ENCODE measurements at places on chromosomes 2 and 18.

DNA sequence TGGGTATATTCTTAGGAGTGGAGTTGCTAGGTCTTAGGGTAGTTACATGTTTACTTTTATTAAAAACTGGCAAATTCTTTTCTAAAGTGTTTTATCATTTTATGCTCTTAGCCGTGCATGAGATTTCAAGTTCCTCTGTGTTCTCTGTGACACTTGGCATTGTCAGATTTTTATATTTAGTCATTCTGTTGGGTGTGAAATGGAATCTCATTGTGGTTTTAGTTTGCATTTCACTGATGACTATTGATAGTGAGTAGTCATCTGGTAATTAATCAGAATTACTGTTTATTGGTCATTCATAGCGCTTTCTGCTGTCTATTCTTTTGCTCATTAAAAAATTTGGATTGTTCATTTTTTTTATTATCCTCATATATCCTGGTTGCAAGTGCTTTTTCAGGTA is 34.1 kb downstream of the RAB3GAP1 start:
- DNase-seq = no peak

DNA sequence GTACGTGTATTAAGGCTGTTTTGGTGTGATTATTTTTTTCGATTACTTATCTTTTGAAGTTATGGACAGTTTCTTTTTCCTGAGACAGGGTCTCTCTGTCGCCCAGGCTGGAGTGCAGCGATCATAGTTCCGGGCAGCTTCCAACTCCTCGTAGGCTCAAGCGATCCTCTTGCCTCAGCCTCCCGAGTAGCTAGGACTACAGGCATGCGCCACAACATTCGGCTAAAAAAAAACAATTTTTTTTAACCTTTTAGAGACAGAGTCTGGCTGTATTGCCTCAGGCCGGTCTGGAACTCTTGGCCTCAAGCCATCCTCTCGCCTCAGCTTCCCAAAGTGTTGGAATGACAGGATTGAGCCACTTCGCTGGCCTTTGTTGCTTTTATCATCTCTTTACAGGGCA is 945 bp downstream of the HAT1 start:
- no peak for DNase-seq

DNA sequence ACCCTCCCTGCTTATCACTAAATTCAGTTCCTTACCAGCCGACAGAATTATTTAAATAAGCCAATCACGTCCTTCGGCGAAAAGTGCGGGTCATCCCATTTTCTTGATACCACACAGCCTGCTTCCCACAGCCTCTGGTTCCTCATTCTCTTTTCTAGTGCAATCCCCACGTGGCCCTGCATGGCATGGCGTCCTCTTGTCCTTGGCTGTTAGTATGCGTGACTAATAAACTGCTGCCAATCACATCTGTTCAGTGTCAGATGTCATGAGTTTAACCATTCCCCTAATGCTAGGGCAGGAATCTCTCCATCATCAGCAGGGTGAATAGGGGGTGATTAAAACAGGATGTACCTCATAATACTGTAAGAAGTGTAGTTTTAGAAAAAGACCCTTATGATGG is 62.8 kb upstream of the TSPYL6 start:
- no peak for DNase-seq

- DNase-seq = no peak
Measured at GRCh38 chr2:1728821-1729220, 15.5 kb downstream of the PXDN start.

DNA sequence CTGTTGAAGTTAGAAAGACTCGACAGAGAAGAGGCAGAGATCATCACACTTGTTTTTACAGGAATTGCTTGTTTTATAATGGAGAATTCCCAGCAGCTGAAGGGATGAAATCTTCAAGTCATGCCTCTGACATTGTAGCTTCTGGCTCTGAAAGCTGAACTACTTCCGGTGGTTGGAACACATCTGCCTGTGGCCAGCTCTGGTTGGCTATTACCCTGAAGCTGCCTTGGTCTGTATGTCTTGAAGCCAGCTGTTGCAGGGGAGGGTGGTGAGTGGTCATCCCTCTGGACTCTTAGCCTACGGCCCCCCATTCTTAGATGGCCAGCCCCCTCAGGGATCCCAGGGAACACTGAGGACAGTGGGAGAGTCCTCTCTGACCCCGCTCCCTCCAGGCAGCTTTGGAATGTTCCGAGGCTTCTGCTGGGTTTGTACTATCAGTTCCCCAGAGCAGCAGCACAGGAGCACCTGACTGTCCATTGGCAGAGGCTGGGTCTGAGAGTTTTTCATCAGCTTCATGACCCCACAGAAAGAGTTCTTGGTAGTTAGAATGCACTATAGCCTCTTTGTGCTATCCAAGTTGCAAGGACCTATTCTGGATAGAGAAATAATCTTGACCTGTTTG is 87.4 kb upstream of the CAPN13 start:
- DNase-seq = no peak

Data from CD4-positive, alpha-beta T cell treated with Interleukin-4 for 1 hour (primary cell).